ENCODE measurements at places on chromosomes 2 and 18. TPM values are rescaled to one million over a fixed set of nuclear protein-coding genes. Genes with fewer than 3 reads are reported as not detected.

DNA sequence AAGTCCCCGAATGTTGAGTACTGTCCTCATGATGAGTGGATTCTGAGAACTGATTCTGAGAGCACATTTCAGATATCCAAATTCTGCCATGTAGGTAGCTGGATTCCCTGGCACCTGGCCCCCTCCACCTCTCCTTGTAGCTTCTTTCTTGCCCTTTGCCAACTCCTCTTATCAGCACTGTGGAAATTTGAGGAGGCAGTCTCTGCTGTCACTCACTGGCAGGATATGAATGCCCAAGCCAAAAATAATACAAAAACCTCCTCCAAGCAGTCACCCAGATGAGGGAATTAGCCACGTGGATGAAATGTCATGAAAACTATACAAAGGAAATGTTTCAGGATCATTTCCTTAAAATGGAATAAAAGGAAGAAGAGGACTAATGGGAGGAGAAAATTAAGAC lies 276.8 kb downstream of the SETBP1 start:
- DNase-seq = no peak

DNA sequence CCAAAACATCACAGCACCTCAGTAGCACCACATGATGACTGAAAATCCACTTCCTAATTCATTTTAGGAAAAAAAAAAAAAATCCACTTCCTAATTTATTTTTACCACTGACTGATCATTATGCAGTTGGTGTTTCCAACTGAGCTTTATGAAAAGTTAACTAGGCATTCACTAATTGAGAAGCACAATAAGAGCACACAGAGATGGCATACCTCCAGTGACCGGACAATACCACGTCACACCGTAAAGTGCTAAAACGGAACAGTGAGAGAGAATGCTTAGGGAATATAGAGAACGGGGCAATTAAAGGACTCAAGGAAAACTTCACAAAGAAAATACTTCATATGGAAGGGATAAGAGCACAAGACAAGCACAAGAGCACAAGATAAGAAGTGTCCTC lies 212.5 kb downstream of the NBAS start:
- DNase-seq = no peak

DNA sequence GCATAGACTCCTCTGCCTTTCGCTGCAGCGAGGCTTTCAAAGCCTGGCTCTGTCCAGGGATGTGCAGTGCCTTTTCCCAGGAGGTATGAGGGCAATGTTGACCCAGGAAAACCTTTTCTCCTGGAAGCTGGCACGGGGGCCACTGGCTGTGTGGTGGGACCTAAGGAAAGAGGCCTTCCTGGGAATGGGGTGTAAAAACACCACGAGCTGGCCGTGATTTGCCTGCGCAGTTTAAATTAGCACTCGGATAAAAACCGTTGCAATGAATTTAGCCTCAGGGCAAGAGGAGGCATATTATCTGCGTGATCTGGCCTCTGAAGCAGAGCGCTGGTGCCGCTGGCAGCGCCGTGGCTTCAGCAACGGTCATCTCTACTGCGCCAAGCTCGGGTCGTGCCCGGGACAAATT lies 3.0 kb downstream of the OSR1 start:
- no peak for DNase-seq

Gene ARHGAP28
- 21.2 TPM for total RNA-seq

Gene RAD51AP2
- total RNA-seq = 0.47 TPM

Gene ANAPC1
- 73.9 TPM for total RNA-seq

Gene ABCG8
- 0.31 TPM for total RNA-seq

Data from occipital lobe (tissue), 3 donors.